Body of pancreas (tissue), 4 donors: ENCODE measurements at places on chromosomes 3 and 15. TPM values are rescaled to one million over a fixed set of nuclear protein-coding genes. Genes with fewer than 3 reads are reported as not detected.
A peak's percentile ranks its signal among the peaks of the same experiment; 100 is the strongest.

Gene HGD
- total RNA-seq: 14.3 TPM

Gene TLNRD1
- total RNA-seq: 44.8 TPM

DNA sequence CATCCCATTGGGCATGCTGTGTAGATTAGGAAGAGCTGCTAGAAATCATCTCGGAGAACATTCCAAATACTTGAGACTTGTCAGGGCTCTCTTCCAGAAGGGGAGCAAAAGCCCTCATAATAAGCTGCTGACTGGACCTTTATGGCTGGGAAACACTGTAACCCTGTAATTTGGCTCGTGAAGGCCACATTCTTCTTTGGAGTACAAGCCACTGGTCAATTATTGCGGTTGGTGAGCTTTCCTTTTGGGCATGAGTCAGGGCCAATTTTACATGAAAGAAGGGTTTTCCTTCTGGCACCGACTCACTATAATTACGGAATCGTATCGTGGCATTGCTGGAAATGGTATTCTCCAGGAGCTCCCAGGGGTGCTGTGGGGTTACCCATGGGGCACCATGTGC is 434.5 kb upstream of the RGMA start:
- no peak for DNase-seq

GRCh38 chr3:148954981-148955380 is 36.4 kb upstream of the GYG1 start:
- DNase-seq: no peak

DNA sequence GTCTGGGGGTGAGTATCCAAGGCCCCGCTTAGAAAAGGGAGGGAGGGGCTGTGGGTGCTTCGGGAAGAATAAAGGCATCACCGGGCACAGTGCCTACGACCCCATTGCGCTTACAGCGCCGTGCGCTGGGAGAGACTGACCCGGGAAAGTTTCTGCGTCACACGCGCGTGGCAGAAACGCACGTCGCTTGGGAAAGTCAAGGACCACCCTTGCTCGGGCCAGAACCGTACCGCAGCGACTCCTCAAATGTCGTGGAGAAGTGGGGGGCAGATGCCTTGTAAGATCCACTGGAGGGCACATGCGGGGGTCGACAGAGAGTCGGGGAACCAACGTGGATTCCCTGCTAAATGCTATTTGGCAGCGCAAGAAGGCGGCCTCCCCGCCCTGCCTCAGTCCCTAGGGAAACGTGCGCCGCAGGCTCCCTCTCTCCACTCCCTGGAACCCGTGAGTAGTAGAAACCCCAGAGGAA is 2.4 kb downstream of the ADAMTS9 start:
- peak; percentile 42 for DNase-seq

GRCh38 chr3:191414286-191414685 is 46.7 kb upstream of the PYDC2 start:
- DNase-seq: no peak

- DNase-seq: no peak
These were observed 526.9 kb downstream of the PYDC2 start for GRCh38 chr3:191987831-191988350.

- no peak for DNase-seq
These were observed 215.9 kb upstream of the LRRC3B start for GRCh38 chr3:26406636-26407035.

- DNase-seq: no peak
These were observed 134.3 kb upstream of the LRRN1 start for GRCh38 chr3:3664935-3665334.

DNA sequence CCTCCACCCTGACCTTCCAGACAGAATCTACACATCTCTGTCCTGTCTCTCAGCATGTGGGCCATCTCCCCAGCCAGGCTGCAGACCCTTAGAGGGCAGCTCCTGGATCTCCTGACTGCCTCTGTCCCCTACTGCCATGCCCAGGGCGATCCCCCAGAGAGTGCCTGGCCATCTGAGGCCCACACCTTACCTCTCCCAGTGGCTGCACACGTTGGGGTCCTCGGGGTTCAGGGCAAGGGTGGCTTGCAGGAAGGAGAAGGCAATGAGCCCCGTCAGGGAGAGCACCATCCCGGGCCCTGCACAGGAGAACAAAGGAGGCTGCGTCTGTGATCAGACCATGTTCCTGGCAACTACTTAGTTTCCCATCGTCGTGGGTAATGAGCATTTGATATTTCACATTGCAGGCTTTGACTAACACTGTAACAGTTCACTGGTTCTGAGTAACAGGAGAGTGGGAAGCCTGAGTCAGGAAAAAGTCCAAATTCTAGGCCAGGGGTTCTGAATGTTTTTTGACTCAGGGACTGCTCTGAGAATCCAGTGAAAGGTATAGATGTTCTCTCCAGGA is 125.4 kb downstream of the MEGF11 start:
- no peak for DNase-seq
